ENCODE measurements at places on chromosomes 7 and 10.
A peak's percentile ranks its signal among the peaks of the same experiment; 100 is the strongest.

- peak; percentile 94 for DNase-seq
Measured at GRCh38 chr10:22682237-22683139, 31.9 kb downstream of the PIP4K2A start.

DNA sequence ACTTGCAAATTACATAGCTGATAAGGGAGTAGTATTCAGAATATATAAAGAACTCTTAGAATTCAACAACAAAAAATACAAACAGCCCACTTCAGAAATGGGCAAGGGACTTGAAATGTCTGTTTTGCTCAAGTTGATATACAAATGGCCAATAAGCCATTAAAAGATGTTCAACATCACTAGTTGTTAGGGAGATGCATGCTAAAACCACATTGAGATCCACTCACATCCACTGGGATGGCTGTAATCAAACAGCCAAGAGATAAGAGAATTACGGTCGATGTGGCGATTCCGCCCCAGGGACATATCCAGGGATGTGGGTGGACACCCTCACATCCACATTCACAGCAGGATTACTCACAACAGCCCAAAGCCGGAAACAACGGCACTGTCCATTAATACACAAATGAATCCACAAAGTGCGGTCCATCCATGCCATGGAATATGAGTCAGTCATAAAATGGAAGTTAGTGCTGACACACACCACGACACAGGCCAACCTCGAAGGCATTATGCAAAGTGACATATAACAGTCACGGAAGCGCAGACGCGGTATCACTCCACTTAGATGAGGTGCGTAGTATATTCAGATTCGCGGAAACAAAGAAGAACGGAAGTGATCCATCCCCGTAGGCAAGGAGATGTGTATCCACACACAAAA, 227.8 kb downstream of the DNAJB6 start:
- DNase-seq = peak; percentile 86

DNA sequence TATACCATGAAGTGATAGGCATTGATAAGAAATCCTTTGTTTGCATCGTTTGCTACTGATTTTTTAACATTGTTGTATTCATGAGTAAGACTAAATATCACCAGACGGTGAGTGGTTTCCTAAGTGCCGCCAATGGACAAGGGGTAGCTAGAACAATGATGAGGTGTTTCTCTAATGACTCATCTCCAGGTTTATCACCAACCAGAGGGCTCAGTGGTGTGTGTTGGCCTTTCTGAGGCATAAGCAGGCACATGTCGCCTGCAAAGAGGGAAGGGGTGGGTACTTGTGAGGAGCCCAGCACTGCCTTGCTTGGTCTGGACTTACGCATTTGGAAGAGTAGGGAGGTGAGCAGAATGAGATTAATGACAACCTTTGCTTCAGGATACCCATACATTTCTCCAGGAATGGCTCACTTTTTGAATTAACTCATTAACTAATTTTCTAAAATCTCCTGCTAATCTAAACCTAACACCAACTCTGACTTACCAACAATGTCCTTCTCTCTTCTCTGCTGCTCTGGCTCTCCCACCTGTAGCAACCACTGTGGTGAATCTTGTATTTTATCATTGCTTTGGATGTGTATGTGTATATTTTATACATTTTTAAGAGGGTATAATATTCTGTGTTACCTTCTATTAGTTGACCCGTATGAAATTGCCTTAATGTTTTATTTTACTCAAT, 722.6 kb downstream of the GRID1 start:
- DNase-seq = peak; percentile 96

DNA sequence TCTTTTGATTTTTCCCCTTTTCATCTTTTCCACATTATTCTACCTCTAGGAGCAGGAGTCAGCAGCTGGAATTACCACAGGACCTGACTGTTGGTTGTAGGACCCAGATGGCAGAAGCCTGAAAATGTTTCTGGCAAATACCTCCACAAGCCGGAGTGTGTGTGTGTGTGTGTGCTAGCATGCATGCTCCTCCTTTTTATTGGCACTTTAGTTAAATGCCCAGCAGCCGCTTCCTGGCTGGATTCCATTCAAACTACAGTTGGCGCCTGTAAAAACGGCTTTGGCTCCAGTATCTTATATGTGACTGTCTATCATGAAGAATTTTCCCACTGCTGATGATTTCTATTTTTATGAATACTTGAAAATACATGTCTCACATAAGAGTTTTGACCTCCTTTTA, 319.7 kb upstream of the SP4 start:
- no peak for DNase-seq

- DNase-seq = peak; percentile 42
Measured at GRCh38 chr10:133379152-133379800, at the start of gene PAOX. Gene PAOX (plus strand): TSS chr10:133379262. CDS start chr10:133379317, 55 bp downstream.

DNA sequence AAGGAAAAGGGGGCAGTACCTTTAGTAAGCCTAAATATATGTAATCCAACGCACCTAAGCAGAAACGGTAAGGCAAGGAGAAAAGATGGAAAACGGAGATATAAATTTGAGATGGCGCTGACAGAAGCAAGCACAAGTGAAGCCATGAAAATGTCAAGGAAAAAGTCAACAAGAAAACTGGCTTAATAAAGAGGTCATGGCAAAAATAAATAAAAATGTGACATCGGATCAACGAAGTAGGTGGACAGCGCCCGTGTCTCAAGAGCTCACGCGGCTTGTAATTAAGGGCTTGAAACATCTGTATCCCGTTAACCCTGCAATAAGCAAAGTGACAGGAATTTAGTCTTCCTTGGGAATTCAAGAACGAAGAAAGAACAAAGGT, 611 bp downstream of the NDUFA5 start:
- no peak for DNase-seq

- no peak for DNase-seq
Measured at GRCh38 chr10:133272301-133272963, 4.2 kb downstream of the ADAM8 start.

DNA sequence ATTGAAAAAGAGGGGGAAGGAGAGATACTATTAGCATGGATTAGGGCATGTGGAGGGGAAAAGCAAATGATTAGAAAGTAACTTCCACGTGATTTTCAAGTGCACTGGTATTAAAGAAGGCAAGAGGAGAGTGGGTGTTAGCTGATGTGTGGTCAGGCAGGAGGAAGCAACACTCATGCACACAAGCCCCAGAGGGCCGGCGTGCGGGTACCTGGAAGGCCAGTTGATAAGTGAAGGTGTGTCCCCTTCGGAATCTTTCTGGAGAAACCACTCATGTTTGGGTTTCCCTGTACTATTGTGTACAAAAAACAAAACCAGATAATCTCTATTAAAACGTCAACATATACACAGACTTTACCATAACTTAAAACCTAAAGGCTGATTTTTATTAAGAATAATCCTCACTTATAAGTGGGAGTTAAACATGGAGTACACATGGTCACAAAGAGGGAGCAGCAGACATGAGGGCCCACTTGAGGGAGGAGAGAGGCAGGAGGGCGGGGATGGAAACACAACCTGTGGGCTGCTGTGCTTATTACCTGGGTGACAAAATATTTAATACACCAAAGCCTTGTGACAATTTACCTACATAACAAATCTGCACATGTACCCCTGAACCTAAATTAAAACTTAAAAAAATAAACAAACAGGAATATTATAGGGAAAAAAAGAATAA, 98.9 kb downstream of the SVIL start:
- DNase-seq = no peak

All from RCC 7860 (cell line).